Tracheal epithelial cell (primary cell): ENCODE measurements at places on chromosomes 5 and 9. TPM values are rescaled to one million over a fixed set of nuclear protein-coding genes. Genes with fewer than 3 reads are reported as not detected.

Gene SLC25A51
- 66.5 and 76.6 TPM in 2 replicates for total RNA-seq

Gene CDO1
- total RNA-seq: 0.24 TPM in 1 of 2 replicates, not detected in the other

Gene RNF20
- 22.0 and 23.4 TPM in 2 replicates for total RNA-seq

Gene COX7C
- total RNA-seq: 255 and 301 TPM in 2 replicates

Gene IL9
- total RNA-seq: not detected in 2 replicates

Gene PTGES
- 20.5 and 25.8 TPM in 2 replicates for total RNA-seq

Gene TPPP
- total RNA-seq: 0.48 and 1.3 TPM in 2 replicates

Gene SLC6A7
- under 0.01 TPM in 1 of 2 replicates, not detected in the other for total RNA-seq

Gene SH3RF2
- 10.9 and 18.6 TPM in 2 replicates for total RNA-seq

Gene MED7
- total RNA-seq: 6.0 and 8.1 TPM in 2 replicates

Gene OSMR
- total RNA-seq: 38.8 and 77.6 TPM in 2 replicates

Gene SELENOP
- total RNA-seq: 5.1 and 8.1 TPM in 2 replicates

Gene ESM1
- total RNA-seq: not detected in 2 replicates

Gene NCS1
- total RNA-seq: 40.1 and 60.7 TPM in 2 replicates

Gene IRX1
- total RNA-seq: 13.0 and 21.3 TPM in 2 replicates

Gene ARL10
- total RNA-seq: 8.4 and 10.7 TPM in 2 replicates

Gene MARCHF3
- total RNA-seq: 1.4 and 1.7 TPM in 2 replicates
